ENCODE measurements at places on chromosomes 2 and 18. TPM values are rescaled to one million over a fixed set of nuclear protein-coding genes. Genes with fewer than 3 reads are reported as not detected.

Gene UGT1A8
- not detected for total RNA-seq

Gene HOXD13
- not detected for total RNA-seq

Gene MPHOSPH10
- total RNA-seq: 21.6 TPM

Gene PLEKHM3
- total RNA-seq: 18.8 TPM

Gene TP53I3
- total RNA-seq: 171 TPM

Gene PRSS56
- not detected for total RNA-seq

All from placental epithelial cell (primary cell).